A549 (cell line): ENCODE measurements at places on chromosomes 16 and 17. TPM values are rescaled to one million over a fixed set of nuclear protein-coding genes. Genes with fewer than 3 reads are reported as not detected.

KRTAP3-1 gene
- polyA plus RNA-seq, result not detected in 3 replicates

ATP5PD gene
- polyA plus RNA-seq, result 429 to 463 TPM (median 440 TPM) in 3 replicates

EFNB3 gene
- 0.96 to 1.9 TPM (median 1.7 TPM) in 3 replicates for polyA plus RNA-seq

C1QL1 gene
- polyA plus RNA-seq, result 7.4 to 9.3 TPM (median 8.5 TPM) in 3 replicates

SLC7A6 gene
- polyA plus RNA-seq, result 29.1 to 35.9 TPM (median 31.1 TPM) in 3 replicates

PPP1R27 gene
- 0.09 TPM in 1 of 3 replicates, not detected in the others for polyA plus RNA-seq
